Islet precursor cell (in vitro differentiated cells): ENCODE measurements at places on chromosomes 16 and 17.

DNA sequence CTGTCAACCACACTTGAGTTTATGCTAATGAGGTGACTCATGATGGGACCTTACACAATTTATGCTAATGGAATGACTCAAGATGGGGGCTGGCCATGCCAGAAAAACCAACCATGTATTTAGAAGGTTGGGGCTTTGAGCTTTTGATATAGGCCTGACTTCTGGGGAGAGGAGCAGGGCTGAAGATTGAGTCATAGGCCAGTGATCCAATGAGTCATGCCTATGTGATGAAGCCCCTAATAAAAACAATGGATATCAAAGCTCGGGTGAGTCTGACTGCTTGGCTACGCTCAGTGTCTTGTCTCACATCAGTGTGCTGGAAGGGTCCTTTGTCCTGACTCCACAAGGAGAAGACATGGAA is 7.3 kb downstream of the MFSD6L start:
- peak; percentile 76 for DNase-seq

DNA sequence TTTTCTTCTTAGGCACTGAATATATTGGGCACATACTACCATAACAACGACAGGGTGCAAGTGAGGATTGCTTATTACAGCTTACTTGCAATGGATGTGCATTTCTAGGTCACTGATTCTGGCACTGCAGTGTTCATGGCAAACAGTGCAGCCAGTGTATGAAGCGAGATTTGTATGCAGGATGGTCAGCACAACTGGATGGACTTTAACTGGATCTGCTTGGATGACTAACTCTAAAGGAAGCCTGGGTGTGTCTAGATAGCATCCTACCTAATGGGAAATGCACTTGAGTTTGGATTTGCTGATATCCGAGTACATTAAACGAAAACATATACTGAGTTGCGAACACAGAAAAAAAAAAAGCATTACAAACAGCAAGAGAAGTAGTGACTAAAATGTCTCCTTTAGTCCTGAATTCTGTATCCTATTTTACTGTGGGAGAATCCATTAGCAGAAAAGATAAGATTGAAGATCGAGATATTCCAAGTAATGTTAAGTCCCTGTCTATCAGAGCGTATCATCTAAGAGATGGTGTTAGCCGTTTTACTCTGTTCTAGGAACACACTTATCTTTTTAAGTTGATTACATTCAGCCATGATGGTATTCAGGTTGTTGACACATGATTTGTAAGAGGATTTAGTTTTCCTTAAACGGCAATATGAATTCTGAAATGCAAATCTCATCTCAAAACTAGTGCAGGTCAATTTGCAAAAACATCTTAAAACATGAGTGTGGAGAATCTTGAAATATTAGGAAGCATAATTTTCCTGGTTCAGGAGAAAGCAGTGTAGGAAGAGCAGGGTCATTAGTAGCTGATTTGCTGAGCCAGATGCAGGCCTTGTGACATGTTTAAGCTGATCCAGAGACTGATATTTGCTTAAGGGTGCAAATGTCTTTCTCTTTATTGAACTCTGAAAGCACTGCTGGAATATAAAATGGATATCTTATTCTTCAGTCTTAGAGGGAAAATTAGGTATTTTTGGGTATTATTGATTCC is 142.6 kb upstream of the CPHXL start:
- peak; percentile 58 for DNase-seq

GRCh38 chr17:10435096-10435495 is 13.3 kb upstream of the MYH8 start:
- DNase-seq, result peak; percentile 84

DNA sequence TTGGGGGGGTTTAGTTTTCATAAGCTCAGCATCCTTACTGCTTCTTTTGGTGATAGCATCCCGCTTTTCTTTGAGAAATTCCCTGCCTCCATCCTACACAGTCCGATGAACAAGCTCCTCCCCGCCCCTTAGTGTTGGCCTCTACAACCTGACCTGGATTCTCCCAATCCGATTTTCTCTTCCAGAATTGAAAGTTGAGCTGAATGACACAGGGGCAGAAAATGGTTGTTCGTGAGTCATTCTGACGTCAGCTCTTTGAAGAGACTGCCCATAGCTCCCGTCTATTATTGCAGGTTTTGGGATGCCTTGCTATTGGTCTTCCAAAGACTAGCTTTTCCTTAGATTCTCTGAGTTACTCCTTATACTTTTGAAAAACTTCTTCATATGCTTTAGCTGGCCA is 279.7 kb downstream of the SLC39A11 start:
- no peak for DNase-seq

DNA sequence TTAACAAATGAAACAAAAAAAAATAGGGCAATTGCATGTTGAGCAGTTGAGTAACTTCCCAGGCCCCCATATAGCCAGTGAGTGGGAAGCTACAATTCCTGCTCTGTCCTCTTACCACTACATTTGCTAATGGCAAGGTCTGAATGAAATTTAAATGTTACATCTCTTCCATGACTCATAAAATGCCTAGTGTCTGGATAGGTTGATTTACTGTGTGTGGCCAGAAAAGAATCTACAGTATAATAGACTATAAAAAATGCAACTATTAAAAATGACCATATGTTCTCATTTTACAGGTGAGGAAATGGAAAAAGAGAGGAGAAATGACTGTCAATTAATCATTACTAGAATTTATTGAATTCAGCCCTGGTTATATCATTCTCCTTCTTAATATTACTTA is 1199.3 kb downstream of the CDH11 start:
- no peak for DNase-seq

DNA sequence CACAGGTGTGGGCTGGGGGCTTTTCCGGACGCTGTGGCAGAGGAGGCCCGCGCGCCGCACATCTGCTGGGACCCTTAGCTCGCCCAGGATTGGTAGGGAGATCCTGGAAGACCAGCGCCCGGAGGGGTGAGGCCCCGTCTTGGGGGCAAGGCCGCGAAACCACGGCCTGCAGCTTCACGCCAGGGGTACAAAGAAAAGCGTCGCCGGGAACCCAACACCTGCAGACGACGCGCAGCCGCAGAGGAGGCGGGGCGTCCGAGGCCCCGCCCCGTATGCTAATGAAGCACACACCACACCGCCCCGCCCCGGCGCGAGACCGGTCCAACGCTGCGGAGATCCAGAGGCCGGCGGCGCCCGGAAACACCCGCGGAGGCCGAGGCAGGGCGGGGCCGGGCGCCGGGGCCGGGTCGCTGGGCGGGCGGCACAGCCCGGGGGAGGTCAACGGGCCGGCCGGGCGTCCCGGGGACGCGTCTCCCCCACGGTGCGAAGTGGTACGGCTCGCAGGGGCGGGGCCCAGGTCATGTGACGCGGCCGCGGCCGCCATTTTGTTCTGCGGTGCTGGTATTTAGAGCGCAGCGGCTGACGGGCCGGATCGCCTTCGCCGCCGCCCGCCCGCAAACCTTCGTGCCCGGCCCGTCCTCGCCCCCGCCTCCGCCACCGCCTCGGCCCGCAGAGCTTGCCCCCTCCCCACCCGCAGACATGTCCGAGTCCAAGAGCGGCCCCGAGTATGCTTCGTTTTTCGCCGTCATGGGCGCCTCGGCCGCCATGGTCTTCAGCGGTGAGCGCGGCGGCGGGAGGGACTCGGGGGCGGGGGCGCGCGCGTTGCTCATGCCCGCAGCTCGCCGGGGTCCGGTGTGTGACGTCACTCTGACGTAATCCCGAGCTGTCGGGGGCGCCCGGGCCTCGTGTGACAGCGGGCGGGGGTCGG is at the start of gene ATP6V0C:
ATP6V0C (plus strand) TSS at position 548 of the 928 bp plus-strand sequence; CDS start at position 700, 152 bp downstream.
- DNase-seq, result peak; percentile 94

DNA sequence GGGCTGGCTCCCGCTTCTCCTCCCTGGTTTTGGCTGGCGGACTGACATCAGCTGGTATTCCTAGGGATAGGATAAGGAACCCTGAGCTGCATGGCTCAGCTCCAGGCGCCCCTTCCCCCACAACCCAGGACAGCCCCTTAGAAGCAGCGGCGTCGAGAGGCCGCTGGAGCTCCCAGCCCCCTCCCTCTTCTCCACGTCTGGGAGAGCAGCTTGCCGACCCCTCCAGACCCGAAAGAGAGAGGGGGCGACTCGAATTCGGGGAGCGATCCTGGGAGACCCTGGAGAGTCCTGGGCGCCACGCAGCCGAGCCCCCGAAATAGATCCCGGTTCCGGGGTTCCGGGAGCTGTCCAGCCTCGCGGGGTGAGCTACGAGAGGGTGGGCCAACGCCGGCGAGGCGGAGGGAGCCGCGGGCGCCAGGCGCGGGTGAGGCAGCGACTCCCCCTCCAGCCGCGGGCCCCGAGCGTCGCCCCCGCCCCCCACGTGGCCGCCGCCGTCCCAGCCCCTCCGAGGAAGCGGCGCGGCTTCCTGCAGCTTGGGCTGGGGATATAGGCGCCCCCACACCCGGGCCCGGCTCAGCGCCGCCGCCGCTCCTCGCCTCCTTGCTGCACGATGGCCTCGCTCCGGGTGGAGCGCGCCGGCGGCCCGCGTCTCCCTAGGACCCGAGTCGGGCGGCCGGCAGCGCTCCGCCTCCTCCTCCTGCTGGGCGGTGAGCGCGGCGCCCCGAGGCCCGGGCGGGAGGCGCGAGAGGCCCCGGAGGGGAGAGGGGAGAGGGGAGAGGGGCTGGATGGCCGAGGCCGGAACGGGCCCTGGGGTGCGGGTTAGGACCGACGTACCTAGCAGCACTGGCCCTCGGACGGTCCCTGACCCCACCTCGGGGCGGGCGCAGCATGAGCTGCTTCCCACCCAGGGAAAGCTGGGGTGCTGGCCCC is at the start of gene RAMP2:
RAMP2 (plus strand) TSS at position 576 of the 930 bp plus-strand sequence; CDS start at position 611, 35 bp downstream.
- peak; percentile 70 for DNase-seq

DNA sequence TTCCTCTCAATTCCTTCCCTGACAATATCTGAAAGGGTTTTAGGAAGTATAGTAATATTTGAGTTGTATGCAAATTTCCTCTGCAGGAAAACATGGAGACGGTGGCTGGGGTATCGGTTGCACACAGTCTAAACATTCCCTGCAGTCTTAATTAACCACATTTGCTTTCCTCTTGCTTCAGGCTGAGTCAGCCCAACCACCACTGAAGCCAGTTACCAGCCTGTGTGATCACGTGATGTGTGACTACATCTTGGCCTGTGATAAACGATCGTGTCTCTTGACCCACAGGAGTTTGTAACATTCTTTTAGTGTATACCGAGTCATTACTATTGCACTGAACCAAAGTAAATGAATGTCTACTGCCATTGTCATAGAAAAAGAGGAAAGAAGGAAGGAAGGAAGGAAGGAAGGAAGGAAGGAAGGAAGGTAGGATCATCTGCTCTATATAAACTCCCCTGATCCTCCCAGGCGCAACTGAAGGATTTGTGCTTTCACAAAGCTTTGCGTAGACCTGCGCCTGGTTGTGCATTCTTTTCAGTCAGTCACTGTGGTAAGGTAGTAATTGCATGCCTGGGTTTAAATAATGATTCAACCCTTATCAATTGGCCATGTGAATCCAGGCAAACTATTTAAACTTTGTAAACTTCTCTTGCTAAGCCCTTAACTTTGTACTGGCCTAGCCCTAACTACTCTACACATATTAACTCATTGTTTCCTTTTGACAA is 280.6 kb upstream of the SALL1 start:
- DNase-seq, result peak; percentile 93

GRCh38 chr17:28950017-28950751 is 1.1 kb downstream of the PHF12 start:
- DNase-seq, result peak; percentile 79

- DNase-seq, result peak; percentile 61
Observed at GRCh38 chr17:66304304-66305174, 2.1 kb downstream of the PRKCA start.

DNA sequence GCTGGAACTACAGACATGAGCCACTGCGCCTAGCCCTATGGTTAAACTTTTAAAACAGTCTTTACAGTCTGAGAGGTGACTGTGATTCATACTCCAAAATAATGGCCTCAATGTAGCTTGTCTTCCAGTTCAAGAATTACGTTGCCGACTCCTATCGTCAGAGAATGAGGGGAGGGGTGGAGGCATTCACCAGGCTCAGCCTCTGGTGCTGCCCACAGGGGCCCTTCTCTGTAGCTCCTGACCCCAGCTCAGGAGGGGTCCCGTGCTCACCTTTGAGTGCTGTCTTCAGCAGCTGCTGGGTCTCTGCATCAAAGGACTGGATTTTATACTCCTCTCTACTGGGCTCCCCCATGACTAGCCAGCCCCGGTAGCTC is 1.2 kb downstream of the MIF4GD start:
- DNase-seq, result no peak

- DNase-seq, result no peak
Observed at GRCh38 chr17:65820306-65820705, 258.9 kb upstream of the AXIN2 start.

- DNase-seq, result no peak
Observed at GRCh38 chr16:3562914-3563480, 14.2 kb downstream of the NLRC3 start.

DNA sequence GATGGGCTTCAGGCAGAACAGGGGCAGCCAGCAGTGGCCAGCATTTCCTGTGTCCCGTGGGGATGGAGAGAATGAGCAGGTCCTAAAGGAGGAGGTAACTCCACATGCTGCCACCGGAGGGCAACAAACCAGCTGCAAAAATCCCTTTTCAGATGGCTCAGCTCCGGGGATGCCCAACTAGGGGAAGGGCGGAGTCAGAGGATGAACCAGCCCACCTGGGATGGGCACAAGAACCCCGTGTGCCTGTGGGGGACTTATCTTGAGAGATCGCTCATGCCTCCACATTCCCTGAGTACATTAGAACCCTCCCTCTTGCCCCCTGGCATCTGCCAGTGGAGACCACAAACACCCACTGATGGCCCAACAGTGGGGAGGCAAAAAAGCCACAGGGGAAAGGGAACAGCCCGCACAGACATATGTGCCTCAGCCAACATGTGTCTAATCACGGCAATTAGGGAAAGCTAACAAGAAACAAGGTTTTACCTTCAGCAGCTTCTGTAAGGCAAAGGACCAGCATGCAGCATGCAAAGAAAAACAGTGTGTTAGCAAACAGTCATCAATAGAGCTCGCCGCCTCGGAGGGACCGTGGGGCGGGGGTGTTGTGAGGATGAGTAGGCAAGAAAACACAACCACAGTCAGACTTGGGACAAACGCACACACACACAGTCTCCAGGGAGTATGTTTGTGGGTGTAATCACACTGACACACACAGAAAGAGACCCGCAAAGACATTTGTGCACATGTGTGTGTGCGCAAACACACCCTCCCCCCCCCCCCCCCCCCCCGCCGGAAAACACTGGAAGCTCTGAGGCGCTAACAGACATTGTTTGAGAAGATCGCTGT is 64.0 kb downstream of the MYO18A start:
- peak; percentile 86 for DNase-seq

GRCh38 chr17:47301831-47302230 is 21.9 kb upstream of the EFCAB13 start:
- DNase-seq, result no peak

DNA sequence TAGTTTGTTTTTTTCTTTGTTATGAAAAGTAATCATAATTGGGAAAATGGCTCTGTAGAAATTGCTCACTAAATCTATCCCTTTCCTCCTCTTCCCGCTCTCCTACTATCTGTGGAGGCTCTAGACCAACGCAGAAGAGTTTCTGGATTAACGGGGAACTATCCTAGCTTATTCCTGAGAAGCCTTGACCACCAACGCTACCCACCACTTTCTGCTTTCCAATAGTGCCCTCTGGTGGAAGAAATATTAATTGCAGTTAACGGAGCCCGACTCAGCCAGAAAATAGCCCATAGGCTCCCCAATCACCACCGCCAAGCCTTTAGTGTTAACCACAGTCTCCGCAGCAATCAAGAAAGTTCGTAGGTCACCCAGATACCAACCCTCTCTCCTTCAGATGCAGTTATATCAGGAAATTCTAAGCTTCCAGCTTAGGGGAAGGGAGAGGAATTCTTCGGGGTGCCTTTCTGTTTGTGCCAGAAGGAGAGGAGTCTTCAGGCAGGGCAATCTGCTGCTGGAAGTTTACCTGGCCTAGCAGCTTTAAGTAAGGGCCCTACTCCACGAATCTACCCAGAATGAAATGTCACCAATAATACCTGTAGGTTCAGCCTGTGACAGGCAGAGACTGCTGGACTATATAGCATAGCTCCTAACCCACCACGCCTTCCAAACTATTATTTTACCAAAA is 23.0 kb upstream of the NSRP1 start:
- DNase-seq, result peak; percentile 82
